A549 treated with ZK216348 at 1 μM for 4 hours (cell line): ENCODE measurements at places on chromosomes 1 and 21. TPM values are rescaled to one million over a fixed set of nuclear protein-coding genes. Genes with fewer than 3 reads are reported as not detected.

Gene BCL2L15
- total RNA-seq = 0.64 to 2.0 TPM (median 0.86 TPM) in 5 replicates

Gene ABL2
- 14.4 to 22.6 TPM (median 17.6 TPM) in 5 replicates for total RNA-seq

Gene SNX7
- 20.5 to 43.0 TPM (median 24.6 TPM) in 5 replicates for total RNA-seq

Gene MDM4
- 2.8 to 7.9 TPM (median 6.0 TPM) in 5 replicates for total RNA-seq

Gene FAM89A
- total RNA-seq = 11.4 to 20.5 TPM (median 16.3 TPM) in 5 replicates

Gene GLIS1
- total RNA-seq = 0.08 TPM in 1 of 5 replicates, not detected in the others

Gene PWP2
- 1.2 to 3.7 TPM (median 2.2 TPM) in 5 replicates for total RNA-seq

Gene ATP8B2
- 20.3 to 44.1 TPM (median 37.3 TPM) in 5 replicates for total RNA-seq

Gene ACOT11
- 1.3 to 2.8 TPM (median 2.2 TPM) in 5 replicates for total RNA-seq

Gene DDAH1
- total RNA-seq = 4.4 to 8.5 TPM (median 8.0 TPM) in 5 replicates

Gene LCE6A
- total RNA-seq = not detected in 5 replicates

Gene TMEM9
- total RNA-seq = 61.7 to 89.1 TPM (median 84.3 TPM) in 5 replicates

Gene VHLL
- not detected in 5 replicates for total RNA-seq

Gene GPATCH2
- 4.9 to 10.6 TPM (median 8.4 TPM) in 5 replicates for total RNA-seq

Gene FCER1G
- 0.70 TPM in 1 of 5 replicates, not detected in the others for total RNA-seq

Gene FAM43B
- total RNA-seq = 2.3 to 6.5 TPM (median 4.9 TPM) in 5 replicates

Gene TARS2
- total RNA-seq = 15.2 to 24.4 TPM (median 23.7 TPM) in 5 replicates

Gene ZSCAN20
- total RNA-seq = 1.6 to 2.4 TPM (median 1.9 TPM) in 5 replicates

Gene CELSR2
- total RNA-seq = 2.8 to 6.6 TPM (median 5.5 TPM) in 5 replicates

Gene DCST1
- total RNA-seq = not detected in 5 replicates

Gene NTMT2
- not detected in 5 replicates for total RNA-seq

Gene PRR9
- total RNA-seq = not detected in 5 replicates

Gene LEFTY2
- not detected in 5 replicates for total RNA-seq

Gene LCE2B
- not detected in 5 replicates for total RNA-seq

Gene THEM5
- total RNA-seq = not detected in 5 replicates

Gene NTNG1
- total RNA-seq = not detected in 5 replicates
